BJ (cell line): ENCODE measurements at places on chromosomes 2 and 18. TPM values are rescaled to one million over a fixed set of nuclear protein-coding genes. Genes with fewer than 3 reads are reported as not detected.

TUBB8B gene
- polyA plus RNA-seq = 0.10 TPM in 1 of 2 replicates, not detected in the other

MAB21L4 gene
- not detected in 2 replicates for polyA plus RNA-seq

CYRIA gene
- polyA plus RNA-seq = not detected in 2 replicates

KCNK3 gene
- 0.13 and 0.22 TPM in 2 replicates for polyA plus RNA-seq

ACMSD gene
- polyA plus RNA-seq = not detected in 2 replicates

GRCh38 chr2:113278742-113279139 lies at the start of gene PAX8:
Gene PAX8, minus strand, starts transcription at chr2:113278921. Its CDS starts 527 bp downstream, at chr2:113278394.
- no peak for DNase-seq
